ENCODE measurements at places on chromosomes 2 and 18. TPM values are rescaled to one million over a fixed set of nuclear protein-coding genes. Genes with fewer than 3 reads are reported as not detected.

- H3K36me3 ChIP-seq: peaks cover under 1% of the 10 kb centered on the region
- no peak overlapping the region for H3K27ac ChIP-seq
- H3K27me3 ChIP-seq: no peaks in the 10 kb centered on the region
Observed at GRCh38 chr2:12417786-12418185, 298.9 kb upstream of the TRIB2 start.

GRCh38 chr2:170563401-170563800 lies 151.7 kb upstream of the SP5 start:
- no peak for DNase-seq
- no peaks in the 10 kb centered on the region for H3K4me1 ChIP-seq
- H3K36me3 ChIP-seq: no peaks in the 10 kb centered on the region
- no peak overlapping the region for H3K27ac ChIP-seq
- H3K27me3 ChIP-seq: peaks cover 19% of the 10 kb centered on the region

The RAX gene
- total RNA-seq: not detected

The CPS1 gene
- total RNA-seq: 1.2 TPM

Measured in activated CD8-positive, alpha-beta T cell treated with anti-CD3 and anti-CD28 coated beads, Interleukin-2, amount 10 ng/mL, durations not matched to agents 7 days and 5 days (primary cell).